Fibroblast of skin of right quadriceps (primary cell): ENCODE measurements at places on chromosomes 2 and 18.

DNA sequence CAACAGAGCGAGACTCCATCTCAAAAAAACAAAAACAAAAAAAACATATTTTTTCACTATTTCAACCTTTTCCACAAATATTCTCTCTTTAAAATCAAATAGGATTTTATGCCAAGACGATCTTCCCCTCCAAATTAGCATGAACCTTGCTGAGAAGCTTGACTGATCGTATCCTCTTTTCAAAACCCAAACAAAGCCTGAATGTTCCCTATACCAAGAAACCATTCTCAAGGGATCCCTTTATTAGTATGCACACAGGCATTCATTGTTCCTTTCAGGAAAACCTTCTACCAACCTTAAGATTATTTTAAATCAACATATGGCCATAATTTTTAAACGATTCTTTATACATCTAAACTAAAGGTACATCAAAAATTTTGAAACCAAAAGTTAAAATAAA lies 6.3 kb downstream of the SPIRE1 start:
- DNase-seq = no peak

DNA sequence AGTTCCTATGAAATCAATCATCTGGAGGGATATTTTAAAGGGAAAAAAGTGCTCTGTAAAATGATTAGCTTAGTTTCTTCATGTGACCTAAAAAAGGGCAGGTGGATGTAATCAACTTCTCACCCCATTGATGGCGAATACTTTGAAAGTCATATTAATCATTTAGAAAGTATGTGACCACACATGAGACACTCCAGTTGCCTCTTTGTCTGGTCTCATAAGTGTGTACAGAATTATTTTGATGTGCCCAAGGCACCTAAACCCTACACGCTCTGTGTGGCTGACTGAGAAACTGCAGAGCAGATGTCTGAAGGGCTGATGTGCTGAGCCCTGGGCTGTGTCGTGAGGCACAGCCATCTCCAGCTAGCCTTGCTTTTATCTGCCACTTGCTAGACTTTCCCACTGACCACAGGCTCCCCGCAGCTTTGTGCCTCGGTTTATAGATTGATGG lies 26.9 kb downstream of the SGPP2 start:
- DNase-seq = peak; percentile 17

DNA sequence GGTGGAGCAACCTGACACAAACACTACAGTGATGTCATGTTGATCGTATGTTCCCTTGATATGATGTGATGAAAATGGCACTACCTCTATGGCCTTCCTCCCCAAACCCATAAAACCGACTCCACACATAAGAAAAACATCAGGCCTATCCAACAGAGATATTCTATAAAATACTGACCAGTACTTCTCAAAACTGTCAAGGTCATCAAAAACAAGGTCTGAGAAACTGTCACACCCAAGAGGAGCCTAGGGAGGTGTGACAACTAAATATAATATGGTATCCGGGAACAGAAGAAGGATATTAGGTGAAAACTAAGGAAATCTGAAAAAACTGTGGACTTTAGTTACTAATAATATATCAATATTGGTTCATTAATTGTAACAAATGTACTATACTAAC lies 85.9 kb upstream of the FZD5 start:
- DNase-seq = no peak

GRCh38 chr18:53682796-53683195 lies 541.7 kb downstream of the MBD2 start:
- DNase-seq = no peak

DNA sequence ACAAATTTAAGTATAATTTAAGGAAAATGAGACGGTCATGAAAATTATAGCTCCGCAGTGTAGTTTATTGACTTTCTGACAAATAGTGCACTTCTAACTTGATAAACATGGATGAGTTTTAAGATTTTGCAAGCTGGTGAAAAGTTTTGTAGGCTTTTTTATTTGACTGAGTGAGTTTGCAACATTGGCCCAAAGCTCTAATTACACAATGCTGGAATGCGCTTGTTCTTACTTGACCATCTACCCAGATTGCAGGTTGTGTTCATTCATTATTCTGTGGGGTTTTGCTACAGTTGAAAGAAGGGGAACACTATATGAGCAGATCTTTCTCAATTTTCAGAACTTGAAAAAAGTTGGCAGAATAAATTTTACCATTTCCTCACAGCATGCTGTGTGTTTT lies 13.5 kb downstream of the SPOPL start:
- DNase-seq = no peak
